ENCODE measurements at places on chromosomes 7 and 10.

GRCh38 chr7:73974948-73975926, 52.7 kb upstream of the ELN start:
- no peak for DNase-seq

GRCh38 chr7:87004956-87005355, 54.5 kb downstream of the ELAPOR2 start:
- DNase-seq, result no peak

DNA sequence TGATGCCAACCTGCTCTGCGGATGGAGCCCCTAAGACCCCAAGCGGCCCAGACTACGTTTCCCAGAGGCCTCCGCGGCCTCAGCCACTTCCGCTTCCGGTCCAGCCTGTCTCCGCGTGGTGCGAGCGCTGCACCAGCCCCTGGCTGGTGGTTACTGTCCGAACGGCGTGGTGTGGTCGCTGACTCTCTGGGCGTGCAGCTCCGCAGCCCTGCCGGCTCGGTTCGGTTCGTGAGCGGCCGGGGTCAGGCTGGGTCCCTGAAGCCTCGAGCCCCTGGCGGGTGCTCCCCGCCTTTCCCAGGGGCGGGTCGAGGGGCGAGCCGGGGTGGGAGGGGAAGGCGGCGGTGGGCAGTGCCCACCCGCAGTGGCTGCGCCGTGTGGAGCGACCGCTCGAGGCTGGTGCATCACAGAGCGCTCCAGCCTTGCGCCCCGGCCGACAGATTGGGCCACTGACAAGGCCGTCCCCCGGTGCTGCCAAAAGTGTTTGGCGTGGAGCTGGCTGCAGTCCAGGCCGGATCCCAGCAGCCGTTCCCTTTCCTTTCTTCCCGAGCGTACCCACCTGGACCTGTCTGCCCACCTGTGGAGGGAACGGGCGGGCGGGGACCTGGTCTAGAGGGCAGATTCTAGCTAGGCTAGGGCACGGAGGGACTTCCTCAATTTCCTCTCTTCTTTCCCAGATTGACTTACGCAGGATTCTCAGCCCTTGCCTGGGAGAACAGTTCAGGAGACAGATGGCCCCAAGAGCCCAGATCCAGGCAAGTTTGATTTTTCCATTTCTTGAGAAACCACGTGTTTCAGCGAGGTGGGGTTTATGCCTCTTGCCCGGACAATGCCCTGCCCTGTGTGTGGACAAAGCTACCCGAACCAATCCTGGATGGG, at the start of gene ZNF485:
TSS of gene ZNF485 (plus strand) at position 116 of the 876 bp plus-strand sequence. CDS start at position 729, 613 bp downstream.
- peak; percentile 36 for DNase-seq

GRCh38 chr7:96901822-96902445, 103.4 kb upstream of the DLX6 start:
- DNase-seq, result no peak

- no peak for DNase-seq
These were observed 86.4 kb downstream of the TAX1BP1 start for GRCh38 chr7:27826357-27826756.

- no peak for DNase-seq
These were observed 30.9 kb downstream of the LEP start for GRCh38 chr7:128271942-128272481.

- no peak for DNase-seq
These were observed 2.4 kb downstream of the ZMIZ2 start for GRCh38 chr7:44750921-44751571.

- no peak for DNase-seq
These were observed 28.0 kb downstream of the CHST12 start for GRCh38 chr7:2431260-2431867.

DNA sequence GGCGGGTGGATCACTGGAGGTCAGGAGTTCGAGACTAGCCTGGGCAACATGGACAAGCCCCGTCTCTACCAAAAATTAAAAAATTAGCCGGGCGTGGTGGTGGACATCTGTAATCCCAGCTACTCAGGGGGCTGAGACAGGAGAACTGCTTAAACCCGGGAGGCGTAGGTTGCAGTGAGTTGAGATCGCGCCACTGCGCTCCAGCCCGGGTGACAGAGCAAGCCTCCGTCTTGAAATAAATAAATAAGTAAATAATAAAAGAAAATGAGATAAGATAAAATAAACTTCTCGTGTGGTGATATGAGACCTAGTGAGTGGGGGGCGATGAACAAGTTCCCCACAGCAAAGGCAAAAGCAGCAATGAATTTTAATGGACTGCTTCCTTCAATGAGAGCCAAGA, 33.6 kb upstream of the LMTK2 start:
- DNase-seq, result no peak

All from hypothalamus (tissue), 51 donors.